ENCODE measurements at places on chromosomes 12 and 14. TPM values are rescaled to one million over a fixed set of nuclear protein-coding genes. Genes with fewer than 3 reads are reported as not detected.

Gene DBX2
- total RNA-seq, result not detected

Gene ISCU
- total RNA-seq, result 93.9 TPM

Gene SLC5A8
- not detected for total RNA-seq

Gene OR4E1
- not detected for total RNA-seq

DNA sequence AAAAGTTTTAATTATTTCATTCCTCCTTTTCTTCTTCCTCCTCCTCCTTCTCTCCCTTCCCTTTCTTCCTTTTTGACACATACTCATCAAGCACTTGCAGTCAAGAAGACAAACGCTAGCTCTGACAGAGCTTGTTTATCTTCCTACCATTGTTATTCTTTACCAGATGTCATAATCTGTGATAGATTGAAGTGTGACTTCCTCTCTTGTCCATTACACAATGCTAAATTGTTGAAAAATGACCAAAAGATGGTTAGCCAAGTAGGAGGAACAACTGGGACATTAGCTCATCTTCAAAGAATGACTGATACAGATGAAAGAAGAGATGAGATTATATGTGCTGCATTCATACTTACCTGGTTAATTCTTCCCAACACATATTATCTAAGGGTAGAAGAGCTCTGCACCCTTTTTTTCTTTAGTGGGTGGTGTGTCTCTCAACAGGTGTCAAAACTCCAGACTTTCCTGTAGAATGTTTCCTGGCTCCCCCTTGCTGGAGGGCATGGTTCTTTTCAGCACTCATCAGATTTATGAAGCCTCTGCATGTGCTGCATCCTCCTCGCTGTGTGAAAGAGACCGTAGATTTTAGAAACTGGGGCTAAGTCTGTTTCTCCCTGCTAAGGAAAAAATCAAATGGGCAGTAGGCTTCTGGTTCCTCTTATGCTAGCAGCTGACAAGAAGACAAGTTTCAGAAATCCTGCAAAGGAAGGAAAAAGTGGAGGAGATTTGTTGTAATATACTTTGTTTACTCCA lies 147.1 kb downstream of the TMX1 start:
- DNase-seq, result no peak

- DNase-seq, result peak; percentile 42
Measured at GRCh38 chr14:76289276-76289675, 86.7 kb upstream of the ESRRB start.

DNA sequence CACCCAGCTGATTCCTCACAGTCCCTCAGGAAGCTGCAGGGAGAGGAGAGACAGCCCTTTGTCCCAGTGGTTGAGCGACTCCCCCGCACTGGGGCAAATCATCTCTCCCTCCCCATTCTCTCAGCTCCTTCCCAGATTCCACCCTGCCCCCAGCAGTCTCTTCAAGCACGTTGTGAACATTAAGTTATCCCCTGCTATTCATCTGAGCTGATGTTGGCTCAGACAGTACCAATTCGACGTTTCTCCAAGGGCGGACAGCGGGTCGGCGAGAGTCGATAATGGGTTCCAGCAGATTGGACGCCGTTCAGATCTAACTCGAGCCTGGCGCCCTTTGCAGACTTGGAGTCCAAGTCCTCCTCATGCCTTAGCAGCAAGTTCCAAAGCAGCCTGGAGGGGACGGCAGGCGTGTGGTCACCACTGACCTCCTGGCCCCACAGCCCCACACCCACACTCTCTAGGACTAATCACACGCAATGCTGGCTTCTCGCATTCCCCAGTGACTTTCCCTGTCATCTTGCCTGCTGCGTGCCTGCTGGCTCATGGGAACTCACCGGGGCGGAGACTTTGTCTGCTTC lies 245.9 kb downstream of the CHST11 start:
- no peak for DNase-seq

DNA sequence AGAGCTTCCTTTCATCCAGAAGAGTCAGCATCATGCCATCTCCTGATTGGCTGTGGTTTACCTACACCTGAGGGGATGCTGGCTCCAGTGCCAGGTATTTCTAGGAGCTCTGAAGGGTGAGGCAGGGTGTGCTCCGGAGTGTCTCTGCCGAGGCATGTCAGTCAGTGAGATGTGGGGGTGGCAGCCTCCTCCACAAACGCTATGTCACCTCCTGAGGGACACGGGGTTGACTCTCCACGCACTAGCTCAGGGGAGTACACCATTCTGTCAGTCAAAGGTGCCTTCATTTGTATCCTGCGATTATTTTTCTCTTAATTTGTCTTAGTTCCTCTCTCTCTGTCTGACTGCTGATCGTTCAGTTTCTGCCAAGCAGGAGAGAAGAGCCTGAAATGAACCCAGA lies 604.5 kb downstream of the VRK1 start:
- no peak for DNase-seq

DNA sequence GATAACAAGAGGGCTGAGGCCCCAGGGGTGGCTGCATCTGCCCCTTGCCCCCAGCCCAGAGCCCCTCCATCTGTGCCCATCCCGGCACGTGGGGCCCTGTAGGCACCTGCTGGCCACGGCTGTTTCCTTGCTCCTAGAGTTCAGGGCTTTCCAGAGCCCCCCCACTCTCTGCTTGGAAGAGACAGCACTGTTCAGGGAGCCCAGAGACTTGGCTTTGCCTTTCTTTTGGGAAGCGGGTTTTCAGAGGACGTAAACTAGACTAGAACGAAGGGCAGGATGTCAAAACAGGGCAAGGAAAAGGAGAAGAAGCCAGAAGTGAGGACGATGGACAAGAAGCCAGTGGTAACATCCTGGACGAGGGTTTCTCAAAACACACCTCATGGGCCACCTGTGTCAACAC lies 163.3 kb upstream of the LHX5 start:
- no peak for DNase-seq

- DNase-seq, result no peak
Measured at GRCh38 chr12:56718149-56718548, 7.0 kb downstream of the NACA start.

GRCh38 chr12:130663514-130663913 lies 52.6 kb downstream of the RIMBP2 start:
- DNase-seq, result no peak

- no peak for DNase-seq
Measured at GRCh38 chr12:118183711-118184110, 47.8 kb downstream of the PEBP1 start.

DNA sequence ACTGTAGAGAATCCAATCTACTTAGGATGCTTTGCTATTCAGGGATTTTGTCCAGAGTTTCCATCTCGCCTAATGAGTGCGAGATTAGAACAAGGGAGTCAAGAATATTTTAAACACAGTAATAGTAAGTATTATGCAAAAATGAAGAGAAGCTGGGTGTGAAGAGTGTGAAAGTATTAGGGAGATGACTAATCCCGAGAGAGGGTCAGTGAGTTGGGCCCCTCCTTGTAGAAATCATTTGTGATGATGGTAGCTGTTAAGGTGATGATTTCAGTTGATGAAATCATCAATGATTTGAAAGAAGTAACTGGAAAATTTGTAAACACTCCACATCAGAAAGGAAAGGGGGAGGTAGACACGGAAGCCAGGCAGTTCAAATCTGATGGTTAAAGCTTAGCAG lies 478.9 kb upstream of the MGAT4C start:
- no peak for DNase-seq

DNA sequence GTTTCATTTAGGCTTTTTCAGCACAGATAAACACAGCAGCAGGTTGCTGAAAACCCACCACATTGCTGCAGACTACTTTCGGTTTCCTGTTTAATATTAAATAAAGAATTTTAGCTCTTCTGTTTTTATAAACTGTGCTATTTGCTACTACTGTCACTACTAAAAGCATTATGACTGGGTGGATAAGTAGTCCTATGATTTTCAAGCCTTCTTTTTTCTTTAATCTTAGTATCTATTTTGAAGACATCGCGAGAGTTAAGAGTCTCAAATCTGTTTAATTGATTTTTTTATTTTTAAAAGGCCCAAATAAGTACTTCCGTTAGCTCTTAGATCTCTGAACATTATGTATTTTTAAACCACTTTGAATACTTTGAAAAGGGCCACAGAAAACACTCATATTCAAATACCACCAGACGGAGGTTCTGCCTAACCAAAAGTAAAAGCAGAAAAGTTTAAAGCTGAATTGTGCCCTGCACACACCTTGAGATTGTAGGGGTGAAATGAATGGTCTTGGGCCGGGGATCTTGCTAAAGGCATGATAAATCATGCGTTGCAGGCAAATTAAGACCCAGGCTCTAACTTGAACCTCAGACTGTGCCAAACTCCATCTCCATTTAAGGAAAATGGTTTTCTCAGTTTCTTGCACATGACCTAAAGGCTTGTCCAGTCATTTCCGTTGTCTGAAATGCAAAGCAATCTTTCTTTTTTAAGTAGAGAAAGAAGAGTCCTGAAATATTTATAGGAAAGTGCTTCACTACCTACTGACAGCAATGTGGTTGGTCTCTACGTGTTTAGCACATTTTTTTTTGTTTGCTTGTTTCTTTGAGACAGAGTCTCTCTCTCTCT lies 13.6 kb upstream of the FOXN3 start:
- DNase-seq, result no peak

GRCh38 chr12:18752947-18753346 lies 15.0 kb downstream of the CAPZA3 start:
- no peak for DNase-seq

GRCh38 chr14:55152052-55152753 lies 23.2 kb downstream of the LGALS3 start:
- DNase-seq, result no peak

DNA sequence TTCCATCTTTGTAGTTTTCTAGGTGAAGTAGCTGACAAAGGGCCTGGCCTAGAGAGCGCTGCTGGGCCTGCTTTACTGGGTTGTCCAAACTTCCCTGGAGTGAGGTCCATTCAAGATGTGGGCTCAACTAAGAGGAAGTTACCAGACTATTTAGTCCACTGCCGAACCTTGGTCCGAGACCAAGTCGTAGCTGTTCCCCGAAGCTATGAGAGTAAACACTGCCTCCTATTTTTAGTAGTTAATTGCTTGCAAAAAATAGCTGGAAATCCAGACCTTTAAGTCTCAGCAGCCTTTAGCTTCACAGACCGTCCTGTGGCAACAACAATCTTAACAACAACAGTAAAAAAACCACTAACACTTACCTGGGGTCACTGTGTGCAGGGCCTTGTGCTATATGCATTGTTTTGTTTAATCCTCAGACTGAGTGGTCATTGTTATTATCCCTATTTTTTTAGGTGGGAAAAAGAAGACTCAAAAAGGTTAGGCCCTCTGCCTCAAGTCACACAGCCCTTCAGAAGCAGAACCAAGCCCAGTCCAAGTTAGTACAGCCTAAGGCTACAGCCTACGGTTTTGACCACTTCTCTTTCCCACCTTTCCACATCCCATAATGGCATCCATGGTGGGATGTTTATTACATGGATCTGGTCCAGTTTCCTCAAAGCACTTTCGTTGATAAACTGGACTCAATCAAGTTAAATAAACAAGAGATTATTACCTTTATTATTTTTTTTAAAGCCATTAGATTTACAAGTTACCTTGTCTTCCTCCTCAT lies 30.6 kb downstream of the SOCS2 start:
- no peak for DNase-seq

- no peak for DNase-seq
Measured at GRCh38 chr12:73181244-73181643, 909.1 kb downstream of the TRHDE start.

GRCh38 chr12:89390802-89391673 lies 38.7 kb upstream of the DUSP6 start:
- no peak for DNase-seq

DNA sequence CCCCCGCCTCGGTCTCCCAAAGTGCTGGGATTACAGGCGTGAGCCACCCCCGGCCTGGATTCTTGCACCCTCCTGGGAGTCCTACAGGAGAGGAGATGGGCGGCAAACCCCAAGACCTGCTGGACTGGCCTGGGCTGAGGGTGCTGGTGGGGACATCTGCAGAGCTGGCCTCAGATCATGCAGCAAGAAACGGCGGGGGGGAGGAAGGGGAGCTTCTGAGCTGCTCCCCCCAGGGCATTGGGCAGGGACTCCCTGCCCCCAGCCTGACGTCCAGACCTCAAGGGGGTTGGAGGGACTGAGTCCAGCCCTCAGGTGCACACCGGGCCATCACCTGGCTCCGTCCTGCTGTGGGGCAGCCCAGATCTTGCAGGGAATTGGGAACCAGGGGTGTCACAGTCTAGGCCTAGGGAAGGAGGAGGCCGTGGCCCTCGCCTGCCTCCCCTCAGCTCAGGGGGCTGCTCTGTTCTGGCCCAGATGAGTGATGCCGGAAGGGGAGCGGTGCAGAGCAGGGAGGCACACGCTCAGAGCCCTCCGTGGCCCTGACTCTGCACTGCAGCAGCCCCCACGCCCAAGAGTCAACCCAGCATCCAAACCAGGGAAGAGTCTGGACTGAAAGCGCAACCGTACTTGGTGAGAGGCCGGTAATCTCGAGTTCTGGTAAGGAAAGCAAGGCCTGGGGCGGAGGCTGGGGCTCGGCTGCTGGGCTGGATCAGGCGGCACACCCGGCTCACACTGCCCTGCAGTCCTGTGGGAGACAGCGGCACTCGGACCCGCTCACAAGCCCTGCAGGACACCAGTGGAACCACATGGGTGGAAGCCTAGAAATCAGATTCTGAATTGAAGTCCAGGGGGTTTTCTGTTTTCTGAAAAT lies 8.9 kb upstream of the AMN start:
- DNase-seq, result no peak

GRCh38 chr14:55099756-55100155 lies 29.3 kb upstream of the LGALS3 start:
- DNase-seq, result no peak

- no peak for DNase-seq
Measured at GRCh38 chr12:107537464-107538119, 148.0 kb upstream of the PWP1 start.

DNA sequence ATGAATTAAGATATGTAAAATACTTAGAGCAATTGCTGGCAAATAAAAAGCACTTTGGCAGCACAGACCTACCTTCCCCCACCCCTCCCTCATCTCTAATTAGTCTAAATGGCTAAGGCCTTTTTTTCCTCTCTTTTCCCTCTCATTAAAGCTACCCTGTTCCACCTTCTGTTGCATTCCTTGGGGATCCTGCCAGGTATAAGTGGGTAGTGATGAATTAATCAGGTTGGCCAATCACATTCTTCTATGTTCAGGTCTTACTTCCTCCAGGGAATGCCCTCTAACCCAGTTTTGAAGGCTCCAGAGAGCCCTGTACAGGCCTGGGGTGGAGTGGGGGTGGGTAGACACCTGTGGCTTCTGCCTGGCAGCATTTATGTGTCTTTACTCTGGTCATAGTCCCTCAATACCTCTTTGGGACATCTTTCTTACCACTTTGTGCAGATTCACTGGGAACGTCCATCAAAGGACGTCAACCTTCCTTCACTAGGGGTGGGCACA lies 28.4 kb downstream of the HSPB8 start:
- DNase-seq, result no peak

- DNase-seq, result no peak
Measured at GRCh38 chr12:114399664-114400211, 6.2 kb downstream of the TBX5 start.

DNA sequence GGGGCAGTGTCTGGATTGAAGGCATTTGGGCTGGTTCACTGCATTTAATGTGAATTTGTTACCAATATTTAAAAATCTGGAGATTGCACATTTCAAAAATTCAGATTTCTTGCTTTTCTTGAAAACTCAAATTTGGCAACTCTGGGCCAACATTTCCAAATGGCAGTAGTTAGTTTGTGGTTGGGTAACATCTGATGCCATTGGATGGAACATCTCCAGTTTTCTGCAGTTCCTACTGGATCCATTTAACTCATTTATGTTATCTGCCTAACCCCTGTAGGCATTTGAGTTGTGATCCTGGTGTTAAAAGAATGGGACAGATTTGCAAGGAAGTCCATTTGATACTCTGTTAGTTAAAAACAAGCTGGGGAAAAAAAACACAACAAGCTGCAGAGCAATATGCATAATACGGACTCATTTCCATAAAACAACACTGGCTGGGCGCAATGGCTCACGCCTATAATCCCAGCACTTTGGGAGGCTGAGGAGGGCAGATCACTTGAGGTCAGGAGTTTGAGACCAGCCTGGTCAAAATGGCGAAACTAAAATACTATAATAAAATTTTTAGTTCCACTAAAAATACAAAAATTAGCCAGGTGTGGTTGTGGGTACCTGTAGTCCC lies 7.9 kb downstream of the EIF2B2 start:
- no peak for DNase-seq
